ENCODE measurements at places on chromosomes 2 and 18. TPM values are rescaled to one million over a fixed set of nuclear protein-coding genes. Genes with fewer than 3 reads are reported as not detected.

The FBXO48 gene
- total RNA-seq = 1.5 TPM

The FASTKD2 gene
- total RNA-seq = 56.0 TPM

The ARHGEF33 gene
- 26.1 TPM for total RNA-seq

The HOXD12 gene
- not detected for total RNA-seq

The PTPRN gene
- total RNA-seq = 18.1 TPM

The APCDD1 gene
- total RNA-seq = 41.6 TPM

The TRABD2A gene
- 1.4 TPM for total RNA-seq

The FSIP2 gene
- 3.3 TPM for total RNA-seq

The CTNNA2 gene
- total RNA-seq = 114 TPM

The RIT2 gene
- 9.5 TPM for total RNA-seq

The BCL11A gene
- 128 TPM for total RNA-seq

The RGPD4 gene
- not detected for total RNA-seq

The REG1B gene
- not detected for total RNA-seq

The ORC2 gene
- 21.6 TPM for total RNA-seq

The MOGAT1 gene
- not detected for total RNA-seq
